Nucleus accumbens (tissue), 56 donors: ENCODE measurements at places on chromosomes 12 and 14.
A peak's percentile ranks its signal among the peaks of the same experiment; 100 is the strongest.

- DNase-seq: no peak
Measured at GRCh38 chr12:110354172-110354780, 49.2 kb downstream of the ANAPC7 start.

DNA sequence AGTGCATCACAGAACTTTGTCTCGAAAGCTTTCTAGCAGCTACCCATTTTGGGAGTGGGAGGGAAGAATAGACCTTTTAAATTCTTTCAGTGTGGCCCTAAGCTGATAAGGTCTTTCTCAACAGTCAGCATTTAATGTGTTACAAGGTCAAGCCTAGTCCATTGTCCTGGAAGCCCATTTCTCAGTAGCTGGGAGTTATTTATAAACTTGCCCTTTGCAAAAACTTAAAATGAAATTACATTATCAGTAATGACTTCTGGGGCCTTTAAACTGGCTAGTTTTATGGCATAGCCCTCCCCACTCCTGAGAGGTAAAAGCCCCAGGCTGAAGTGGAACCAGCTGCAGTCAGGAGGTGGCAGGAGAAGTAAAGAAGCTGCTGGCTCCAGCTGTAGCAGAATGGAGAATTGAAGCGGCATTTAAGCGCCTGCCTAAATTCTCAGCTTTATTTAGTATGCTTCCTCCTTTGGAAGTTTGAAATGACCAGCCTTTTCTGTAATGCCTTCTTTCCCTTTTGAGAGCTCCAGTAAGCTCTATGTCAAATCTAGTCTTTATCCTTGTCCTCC lies 12.4 kb downstream of the COPZ1 start:
- DNase-seq: no peak

DNA sequence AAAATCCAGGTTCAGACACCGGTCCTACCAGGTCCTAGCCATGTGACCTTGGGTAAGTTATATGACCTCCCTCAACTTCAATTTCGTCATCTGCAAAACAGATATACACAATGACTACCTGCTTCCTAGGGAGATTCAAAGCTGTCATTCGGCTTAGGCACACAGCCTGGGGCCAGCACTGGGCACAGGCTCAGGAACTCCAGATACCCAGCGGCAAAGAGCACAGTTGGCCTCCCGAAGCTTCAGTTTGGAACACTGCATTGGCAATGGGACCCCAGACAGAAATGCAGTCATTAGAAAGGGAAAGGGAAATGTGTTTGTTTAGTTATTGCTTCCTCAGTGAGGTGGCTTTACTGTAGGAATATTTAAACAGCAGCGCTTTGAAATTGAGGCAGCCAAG lies 11.4 kb downstream of the PLEKHG6 start:
- no peak for DNase-seq

GRCh38 chr12:120539303-120539702 lies 5.1 kb downstream of the RNF10 start:
- no peak for DNase-seq

DNA sequence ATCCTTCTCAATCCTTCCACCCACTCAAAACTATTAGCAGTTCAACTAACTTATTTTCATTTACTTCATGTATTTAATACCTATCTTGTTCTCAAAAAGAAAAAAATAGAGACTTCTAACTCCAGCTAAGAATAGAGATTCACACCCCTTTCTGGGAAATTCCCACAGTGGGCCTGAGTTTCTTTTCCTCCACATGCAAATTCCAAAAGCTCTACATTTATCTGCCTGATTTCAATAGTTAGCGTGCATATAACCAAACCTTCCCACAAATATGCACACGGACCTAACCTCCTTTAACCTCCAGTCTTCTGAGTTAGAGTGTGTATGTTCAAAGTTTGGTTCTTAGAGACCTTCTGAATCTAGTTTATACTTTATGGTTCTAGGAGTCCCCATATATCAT lies 62.5 kb downstream of the GRIN2B start:
- no peak for DNase-seq

DNA sequence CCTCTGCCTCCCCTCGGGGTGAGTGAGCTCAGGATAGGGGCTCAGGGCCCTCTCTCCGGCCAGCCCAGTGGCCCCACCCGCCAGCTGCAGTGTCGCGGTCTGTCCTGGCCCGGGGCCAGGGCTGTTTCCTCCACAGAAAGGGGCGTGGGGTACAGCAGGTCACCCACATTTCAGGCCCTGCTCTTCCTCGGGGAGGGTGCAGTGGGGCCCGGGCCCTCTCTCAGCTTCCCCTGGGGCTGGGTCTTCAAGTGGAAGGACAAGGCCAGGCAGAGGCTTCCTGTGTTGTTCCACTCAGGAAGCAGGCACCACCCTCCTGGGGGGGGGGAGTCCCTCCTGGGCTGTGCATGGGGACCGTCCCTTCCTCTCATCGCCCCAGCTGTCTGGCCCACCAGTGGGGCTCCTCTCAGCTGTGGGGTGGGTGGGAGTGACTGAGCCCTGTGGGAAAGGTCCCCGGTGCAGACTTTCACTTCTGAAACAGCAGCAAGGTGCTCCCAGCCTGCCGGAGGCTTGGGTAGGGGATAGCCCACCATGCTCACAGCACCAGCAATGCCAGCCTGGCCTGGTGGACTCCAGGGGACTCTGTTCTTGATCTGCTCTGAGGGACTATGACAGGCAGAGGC lies 3.7 kb downstream of the GPR132 start:
- DNase-seq: no peak

GRCh38 chr12:25785134-25785533 lies 173.3 kb upstream of the RASSF8 start:
- DNase-seq: no peak

- DNase-seq: no peak
Measured at GRCh38 chr12:45336762-45337596, 121.1 kb downstream of the ANO6 start.

- DNase-seq: peak; percentile 3
Measured at GRCh38 chr12:122793685-122794106, 19.3 kb downstream of the CCDC62 start.

- DNase-seq: no peak
Measured at GRCh38 chr14:55099756-55100155, 29.3 kb upstream of the LGALS3 start.

DNA sequence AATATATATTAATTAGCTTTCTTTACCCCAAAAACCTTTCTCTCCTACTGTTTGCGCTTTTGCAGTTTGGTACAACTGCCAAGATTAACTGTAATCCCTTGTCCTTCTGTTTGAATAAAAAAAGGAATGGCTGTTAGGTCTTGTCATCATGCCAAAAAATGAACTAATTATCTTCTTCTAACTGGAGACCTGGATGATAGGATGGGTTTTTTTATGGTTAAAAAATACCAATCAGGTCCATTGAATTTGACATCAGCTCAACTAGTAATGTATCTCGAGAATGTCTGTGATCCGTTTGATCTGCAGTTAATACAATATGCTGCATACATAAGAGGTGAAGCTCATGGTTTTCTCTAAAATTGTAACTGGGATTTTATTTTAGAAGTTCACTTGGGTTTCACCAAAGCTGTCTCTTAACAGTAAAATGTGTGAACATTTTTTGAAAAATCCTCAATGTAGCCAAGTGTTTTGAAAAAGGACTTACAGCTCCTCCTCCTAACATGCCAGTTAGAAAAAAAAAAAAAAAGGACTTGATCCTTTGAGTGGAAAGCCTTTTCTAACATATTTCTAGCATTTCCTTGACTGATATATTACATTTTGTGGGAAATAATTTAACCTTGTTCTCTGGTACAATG lies 96.8 kb downstream of the SRGAP1 start:
- DNase-seq: no peak

GRCh38 chr14:105837349-105838063 lies 311.1 kb downstream of the TMEM121 start:
- no peak for DNase-seq

DNA sequence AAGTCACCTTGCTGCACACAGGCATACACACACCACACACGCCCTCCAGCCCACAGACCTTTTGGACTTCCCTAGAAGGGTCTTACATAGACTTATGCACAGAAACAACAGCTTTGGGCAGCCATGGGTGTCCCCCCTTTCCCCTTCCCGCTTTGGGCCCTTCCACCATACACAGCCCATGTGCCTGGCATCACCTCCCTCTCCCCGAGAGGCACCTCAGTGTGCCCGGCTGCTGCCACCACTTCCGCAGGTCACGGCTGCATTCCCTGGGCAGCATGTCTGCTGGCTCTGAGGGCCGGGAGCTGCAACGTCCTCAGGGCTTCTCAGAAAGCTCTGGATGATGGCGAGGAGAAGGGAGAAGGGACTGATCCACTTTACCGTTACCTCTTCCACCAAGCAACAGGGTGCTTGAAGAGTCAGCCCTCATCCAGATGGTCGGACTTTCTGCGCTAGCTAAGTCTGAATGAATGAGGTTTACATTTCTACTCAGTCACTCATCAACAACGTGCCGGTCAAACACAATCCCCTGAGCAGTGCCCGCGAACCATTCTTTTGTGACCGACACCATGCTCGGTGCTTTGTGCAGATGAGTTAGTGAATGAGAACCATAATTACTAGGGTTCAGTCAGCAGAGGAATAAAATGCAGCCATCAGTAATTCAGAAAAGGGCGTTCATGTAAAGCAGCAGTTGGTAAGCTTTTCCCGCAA lies 72.2 kb upstream of the BCL11B start:
- DNase-seq: no peak

GRCh38 chr14:26709019-26709418 lies 111.2 kb upstream of the NOVA1 start:
- no peak for DNase-seq

GRCh38 chr14:67240168-67240932 lies 885 bp upstream of the PALS1 start:
- peak; percentile 50 for DNase-seq

DNA sequence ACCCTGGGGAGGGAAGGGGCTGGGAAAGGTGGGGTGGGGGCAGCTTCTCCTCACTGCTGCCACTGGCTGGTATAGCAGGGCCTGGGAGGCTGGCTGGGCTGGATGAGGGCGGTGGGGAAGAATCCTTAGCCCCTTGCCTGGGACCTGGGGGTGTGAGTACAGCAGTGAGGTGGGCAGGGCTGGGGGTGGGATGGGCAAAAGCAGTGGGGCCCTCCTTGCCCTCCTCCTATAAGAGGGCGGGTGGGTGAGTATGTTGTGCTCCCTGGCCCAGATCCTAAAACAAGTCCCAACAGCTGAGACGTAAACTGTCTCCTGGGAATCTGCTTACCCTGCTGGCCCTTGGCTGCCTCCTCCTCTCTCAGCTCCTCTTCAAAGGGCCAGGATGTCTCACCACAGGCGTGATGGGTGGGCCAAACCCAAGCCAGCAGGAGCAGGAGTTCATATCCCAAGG lies 2.2 kb downstream of the NCKAP5L start:
- DNase-seq: no peak

GRCh38 chr14:22190411-22191191 lies 398.4 kb downstream of the DAD1 start:
- DNase-seq: no peak

- DNase-seq: no peak
Measured at GRCh38 chr14:73014105-73014504, 12.8 kb downstream of the ZFYVE1 start.

DNA sequence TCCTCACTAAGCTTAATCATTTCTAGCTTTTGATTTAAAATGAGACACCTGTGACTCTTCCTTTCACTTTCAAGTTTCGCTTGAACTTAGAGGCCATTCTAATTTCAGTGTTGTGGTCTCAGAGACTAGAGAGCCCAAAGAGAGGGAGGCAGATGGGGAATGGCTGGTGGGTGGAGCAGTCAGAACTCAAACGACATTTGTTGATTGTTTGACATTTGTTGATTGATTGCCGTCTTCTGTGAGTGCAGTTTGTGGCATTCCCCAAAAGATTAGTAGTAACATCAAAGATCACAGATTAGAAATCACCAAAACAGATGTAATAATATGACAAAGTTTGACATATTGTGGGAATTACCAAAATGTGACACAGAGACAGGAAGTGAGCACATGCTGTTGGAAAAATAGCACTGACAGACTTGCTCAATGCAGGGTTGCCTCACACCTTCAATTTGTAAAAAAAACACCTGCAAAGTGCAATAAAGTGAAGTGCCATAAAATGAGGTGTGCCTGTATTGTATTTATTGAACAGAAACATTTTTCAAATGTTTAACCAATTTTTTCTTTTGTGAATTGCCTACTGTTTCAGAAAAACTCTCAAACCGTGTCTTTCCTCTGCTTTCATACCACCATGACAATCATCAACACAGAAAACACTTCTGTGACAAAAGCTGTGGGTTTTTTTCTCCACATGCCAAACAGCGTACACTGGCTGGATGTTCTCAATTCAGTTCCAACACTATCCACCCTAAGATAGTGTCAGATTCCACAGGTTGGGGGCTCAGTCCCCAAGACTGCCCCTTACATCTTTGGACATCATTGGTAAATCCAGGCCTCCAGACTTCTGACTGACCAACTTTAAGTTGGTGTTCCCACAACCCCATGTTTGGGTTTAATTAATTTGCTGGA lies 376.3 kb upstream of the RGS6 start:
- no peak for DNase-seq

- DNase-seq: no peak
Measured at GRCh38 chr12:132237772-132238487, 91.5 kb downstream of the GALNT9 start.

DNA sequence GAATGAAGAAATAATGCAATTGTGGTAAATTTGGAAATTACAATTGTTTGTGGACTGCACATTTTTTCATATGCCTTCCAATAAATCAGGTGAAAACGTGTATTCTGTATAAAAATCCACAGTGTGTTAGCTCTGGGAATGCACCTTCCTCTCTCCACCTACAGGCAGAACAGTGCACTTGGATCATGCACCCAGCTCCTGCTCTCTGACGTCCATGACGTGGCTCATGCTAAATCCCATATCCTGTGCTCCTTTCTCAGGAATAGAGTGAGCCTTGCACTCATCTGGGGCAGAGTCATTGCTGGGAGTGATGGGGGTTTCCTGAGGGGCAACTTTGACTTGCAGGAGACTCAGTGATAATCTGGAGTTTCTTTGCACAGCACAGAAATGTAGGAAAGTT lies 1282.1 kb downstream of the TMEM121 start:
- no peak for DNase-seq

GRCh38 chr14:24426912-24427536 lies 2.4 kb downstream of the CBLN3 start:
- no peak for DNase-seq

- no peak for DNase-seq
Measured at GRCh38 chr14:101215927-101216326, 312.4 kb upstream of the RTL1 start.

DNA sequence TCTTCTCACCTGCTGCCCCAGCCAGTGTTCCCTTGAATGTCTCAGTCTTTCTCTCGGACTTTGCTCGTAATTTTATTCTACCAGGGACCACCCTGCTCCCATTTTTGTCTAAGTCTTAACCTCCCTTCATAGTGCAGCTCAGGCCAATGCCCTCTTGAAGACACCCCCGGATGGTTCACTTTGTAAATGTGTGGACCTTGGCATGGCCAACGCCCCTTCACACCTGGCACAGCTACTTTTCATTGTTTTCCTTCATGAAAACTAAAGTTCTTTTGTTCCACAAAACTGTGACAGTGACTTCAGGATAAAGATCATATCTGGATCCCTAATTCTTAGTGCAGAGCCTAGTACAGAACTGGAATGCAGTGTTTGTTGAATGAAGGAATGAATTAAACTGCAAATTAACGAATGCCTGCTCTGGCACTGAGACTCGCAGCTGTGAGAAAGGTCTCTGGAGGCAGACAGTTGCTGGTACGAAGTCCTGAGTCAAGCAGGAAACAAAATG lies 3.5 kb upstream of the RNASE4 start:
- no peak for DNase-seq
